ENCODE measurements at places on chromosomes 2 and 18.

DNA sequence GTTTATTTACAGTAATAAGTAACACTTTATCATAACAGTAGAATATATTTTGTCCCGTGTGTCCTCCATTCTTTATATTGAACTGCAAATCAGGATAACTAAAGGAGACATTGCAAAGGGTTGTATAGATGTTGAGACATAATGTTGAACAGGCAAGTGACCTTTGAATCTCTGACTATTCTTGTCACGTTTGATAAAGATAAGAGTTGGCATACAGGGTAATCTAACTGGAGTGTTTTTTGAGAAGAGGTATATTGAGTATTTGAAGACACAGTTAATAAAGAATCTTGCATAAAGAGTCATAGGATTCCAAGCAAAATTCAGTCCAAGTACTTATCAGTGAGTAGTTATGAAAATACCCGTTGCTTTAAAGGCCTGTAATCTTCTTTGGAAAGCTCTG is 21.7 kb downstream of the CCDC195 start:
- no peak for DNase-seq

- no peak for DNase-seq
These were observed 95.5 kb upstream of the FZD5 start for GRCh38 chr2:207865210-207865609.

- DNase-seq, result peak; percentile 89
These were observed 181.4 kb downstream of the SMAD2 start for GRCh38 chr18:47748847-47749599.

DNA sequence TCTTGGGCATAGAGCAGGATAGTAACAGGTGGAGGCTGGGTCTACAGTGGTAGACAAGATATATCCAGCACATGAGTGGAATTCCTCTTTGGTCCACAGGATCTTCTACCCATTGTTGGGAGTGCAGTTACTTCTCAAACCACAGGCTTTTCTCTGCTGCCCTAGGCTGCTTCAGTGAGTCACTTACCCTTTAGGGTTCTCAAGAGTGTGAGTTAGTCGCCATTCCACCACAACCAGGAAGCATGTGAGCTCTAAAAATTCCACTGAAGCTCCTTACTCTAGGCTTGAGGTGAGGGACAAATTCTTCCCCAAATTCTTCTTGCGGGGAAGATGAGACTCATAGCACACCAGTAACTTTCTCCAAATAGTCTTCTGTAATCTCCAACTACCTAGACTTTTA is 189.4 kb downstream of the PLCL1 start:
- no peak for DNase-seq

GRCh38 chr2:100004348-100004884 is 138.0 kb downstream of the AFF3 start:
- DNase-seq, result no peak

DNA sequence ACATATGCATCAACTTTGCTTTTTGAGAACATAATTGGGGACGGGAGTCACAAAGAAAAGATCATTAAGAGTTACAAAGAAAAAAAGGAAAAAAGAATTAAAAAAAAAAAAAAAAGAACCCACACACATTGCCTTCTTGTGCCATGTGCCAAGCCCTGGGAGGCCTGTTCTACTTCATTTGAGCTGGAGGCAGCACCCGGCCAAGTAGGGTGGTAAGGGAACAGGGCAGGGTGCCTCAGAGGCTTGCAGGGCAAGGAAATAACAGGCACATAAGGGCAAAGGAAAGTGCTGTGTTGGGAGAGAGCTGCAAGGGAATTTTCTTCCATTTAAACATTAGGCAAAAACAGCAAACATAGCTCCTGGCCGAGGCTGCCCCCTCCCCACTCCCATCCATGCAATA is 418.0 kb downstream of the TMEM182 start:
- no peak for DNase-seq
